NCI-H526 treated with DMSO at 0.1 percent for 48 hours (cell line): ENCODE measurements at places on chromosomes 3 and 15.
A peak's percentile ranks its signal among the peaks of the same experiment; 100 is the strongest.

DNA sequence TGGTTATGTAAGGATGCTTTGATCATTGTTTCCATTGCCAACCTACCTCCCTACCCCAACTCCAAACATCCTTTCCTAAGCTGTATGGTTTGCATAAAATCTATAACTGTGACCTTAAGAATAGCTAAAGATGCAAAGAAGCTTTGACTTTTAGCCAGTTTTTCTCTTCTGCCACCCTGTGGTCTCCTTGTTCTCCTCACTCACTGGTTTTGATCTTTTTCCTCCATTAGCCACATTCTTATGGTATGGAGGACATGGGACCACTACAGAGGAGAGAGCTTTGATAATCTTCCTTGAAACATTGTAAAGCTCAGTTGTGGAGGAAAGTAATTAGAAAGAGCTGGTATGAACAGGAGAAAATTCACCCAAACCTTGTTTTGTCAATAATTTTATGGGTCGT, 115.9 kb downstream of the NEK11 start:
- peak; percentile 60 for DNase-seq

- no peak for DNase-seq
Observed at GRCh38 chr3:161781381-161781780, 284.8 kb downstream of the OTOL1 start.

DNA sequence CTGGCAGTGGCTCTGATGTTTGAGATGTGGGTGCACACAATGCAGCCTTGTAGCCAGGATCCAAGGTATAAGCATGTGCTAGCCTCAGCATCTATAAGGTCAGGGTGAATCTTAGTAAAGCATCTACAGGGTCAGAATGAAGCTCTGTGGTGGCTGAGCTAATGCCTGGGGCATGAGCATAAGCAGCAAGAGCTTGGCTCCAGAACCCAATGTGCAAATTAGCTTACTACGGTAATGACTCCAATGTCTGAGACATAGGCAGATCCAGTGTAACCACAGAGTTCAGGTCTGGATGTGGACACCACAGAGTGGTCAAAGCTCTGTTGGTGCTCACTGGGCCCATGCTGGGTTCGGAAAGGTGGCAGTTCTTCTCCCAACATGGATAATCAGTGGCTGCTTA, 304.5 kb upstream of the NECTIN3 start:
- DNase-seq, result no peak

DNA sequence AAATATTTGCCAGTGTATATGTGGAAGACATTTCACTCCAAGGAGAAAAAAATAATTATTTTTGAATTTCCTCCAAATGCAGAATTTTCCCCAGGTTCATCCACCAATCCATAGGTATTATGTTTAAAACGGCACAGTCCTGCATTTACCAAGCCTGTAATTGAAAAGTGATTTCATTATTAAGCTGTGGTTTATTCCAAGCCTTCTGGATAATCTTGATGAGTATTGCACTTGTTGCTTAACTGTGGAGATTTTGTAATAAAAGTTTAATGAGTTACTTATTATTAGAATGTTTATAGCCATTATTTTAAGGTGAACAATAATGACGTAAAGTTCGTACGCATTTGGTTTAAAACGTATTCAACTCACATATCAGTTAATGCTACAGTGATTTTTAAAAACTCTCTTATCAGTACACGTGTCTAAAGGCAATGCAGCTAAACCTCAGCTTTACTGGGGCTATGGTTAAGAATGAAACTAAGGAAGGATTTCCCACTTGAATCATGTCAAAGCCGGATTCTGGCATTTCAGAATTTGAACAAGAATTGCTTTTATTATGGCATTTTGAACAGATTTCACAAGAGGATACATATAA, 283.9 kb downstream of the MECOM start:
- no peak for DNase-seq

DNA sequence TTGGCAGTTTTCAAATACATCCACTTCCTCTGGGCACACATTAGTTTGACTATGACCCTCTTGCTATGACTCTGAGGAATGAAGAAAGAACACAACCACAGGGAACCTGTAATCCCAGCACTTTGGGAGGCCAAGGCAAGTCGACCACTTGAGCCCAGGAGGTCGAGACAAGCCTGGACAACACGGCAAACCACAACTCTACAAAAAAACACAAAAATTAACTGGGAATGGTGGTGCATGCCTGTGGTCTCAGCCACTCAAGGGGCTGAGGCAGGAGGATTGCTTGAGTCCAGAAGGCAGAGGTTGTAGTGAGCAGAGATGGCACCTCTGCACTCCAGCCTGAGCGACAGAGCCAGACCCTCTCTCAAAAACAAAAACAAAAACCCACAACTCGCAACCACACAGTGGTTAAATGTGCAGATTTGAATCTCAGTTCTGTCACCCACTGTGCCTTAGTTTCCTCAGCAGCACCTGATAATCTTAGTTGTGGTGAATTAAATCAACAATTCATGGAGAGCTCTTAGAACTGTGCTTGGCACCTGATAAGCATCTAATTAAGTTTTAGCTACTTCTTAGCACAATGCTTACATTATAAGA, 65.7 kb downstream of the MYLK start:
- DNase-seq, result no peak

DNA sequence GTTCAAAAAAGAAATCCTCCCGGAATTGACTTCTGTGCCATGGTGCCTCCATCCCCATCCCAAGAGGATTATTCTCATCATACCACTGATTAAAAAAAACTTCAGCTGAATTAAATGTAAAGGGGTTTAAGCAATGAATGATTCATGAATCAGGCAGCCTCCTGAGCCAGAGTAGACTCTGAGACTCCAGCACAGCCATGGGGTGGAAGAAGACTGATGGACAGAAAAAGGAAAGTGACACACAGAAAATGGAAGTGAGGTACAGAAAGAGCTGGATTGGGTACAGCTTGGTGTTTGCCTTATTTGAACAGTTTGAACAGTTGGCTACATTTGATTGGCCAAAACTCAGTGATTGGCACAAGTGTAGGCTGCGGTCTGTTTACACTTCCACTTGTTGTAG, 224.8 kb upstream of the ATP10A start:
- no peak for DNase-seq

DNA sequence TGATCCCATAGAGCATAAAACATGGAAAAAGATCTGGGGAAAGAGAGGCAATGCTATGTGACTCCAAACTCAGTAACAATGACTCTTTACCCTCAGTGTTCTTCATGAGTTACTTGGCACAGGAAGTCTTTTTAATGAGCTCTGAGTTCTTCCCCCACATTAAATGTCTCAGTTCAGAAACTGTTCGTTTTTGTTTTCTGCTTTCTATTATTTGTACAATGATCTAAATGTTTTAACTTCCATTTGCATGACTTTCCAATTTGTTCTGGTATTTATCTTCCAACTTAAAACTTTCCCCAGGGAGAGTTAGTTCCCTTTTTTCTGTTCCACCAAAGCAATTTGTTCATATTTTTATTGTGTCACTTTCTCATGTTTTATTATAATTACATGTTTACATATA, 177.0 kb upstream of the ZBTB20 start:
- DNase-seq, result no peak

DNA sequence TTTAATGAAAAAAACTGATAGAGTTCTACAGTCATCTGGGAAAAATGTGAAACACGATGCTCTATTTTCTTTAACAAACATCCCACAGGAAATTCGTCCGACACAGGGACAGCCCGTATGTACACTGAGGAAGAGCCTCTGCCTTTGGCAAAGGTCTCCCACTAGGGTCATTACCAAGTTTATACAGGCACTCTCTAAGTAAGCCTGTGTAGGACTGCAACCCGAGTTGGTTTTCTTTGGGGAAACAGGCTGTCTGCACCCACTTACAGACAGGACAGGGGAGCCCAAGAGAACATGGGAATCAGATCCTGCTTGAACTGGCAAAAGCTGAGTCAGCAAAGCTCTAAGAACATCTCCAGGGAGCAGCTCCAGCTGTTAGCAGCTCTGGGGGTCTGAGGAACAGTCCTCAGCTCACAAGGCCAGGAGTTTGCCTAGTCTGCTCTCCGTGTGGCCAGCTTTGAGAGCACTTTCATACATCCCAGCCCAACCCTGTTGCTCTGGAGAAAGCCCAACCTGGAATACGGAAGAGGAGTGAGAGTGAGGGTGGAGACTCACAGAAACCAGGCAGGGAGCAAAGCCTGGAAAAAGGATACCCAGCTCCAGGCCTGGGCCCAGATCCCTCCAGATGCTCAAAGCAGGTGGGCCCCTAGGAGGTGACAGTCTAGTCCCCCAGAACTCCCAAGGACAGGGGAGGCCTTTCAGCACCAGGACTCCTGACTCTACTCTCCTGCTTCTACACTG, 1.9 kb downstream of the TBC1D2B start:
- peak; percentile 74 for DNase-seq

DNA sequence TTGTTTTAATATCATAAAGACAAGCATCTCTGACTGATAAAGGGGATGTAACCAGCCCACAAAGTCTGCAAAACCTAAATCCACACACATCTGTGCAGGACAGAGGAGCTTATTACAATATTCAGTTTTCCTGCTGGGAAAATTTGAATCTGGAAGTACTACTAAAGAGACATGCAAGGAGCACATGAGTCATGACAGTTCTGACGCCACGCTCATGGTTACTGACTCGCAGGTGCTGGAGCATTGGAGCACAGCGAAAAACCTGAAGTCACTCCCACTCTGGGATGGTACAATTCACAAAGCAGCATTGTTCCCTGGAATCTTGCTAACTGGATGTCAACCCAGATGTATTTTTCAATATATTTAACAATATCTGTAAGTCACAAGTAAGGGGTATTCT, 7.6 kb upstream of the ISL2 start:
- peak; percentile 39 for DNase-seq

- no peak for DNase-seq
Observed at GRCh38 chr3:126289096-126289495, 68.1 kb downstream of the KLF15 start.

DNA sequence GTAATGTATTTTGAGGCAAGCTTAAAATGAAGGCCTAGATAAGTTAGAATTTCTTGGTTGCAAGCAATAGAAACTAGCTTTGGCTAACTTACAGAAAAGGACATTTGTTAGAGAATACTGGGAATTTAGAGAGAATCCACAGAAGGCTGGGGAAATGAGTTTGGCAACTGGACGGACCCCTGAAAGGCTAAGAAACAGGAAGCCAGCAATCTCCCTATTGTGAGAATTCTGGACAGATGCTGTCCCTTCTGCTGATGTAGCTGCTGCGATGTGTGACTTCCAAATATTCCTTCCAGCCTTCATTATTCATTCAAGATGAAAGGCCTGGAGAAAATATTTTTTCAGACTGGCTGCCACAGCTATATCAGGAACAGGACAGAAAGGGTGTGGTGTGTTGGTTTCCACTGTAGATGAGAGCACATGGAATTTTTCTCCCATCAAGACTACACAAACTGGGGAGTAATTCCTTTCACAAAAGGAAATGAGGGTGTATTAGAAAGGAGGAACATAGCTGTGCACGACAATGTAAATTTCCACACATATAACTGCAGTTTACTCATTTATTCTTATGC, 213.5 kb downstream of the CPNE4 start:
- no peak for DNase-seq

- DNase-seq, result no peak
Observed at GRCh38 chr3:162629372-162629771, 1132.8 kb downstream of the OTOL1 start.

DNA sequence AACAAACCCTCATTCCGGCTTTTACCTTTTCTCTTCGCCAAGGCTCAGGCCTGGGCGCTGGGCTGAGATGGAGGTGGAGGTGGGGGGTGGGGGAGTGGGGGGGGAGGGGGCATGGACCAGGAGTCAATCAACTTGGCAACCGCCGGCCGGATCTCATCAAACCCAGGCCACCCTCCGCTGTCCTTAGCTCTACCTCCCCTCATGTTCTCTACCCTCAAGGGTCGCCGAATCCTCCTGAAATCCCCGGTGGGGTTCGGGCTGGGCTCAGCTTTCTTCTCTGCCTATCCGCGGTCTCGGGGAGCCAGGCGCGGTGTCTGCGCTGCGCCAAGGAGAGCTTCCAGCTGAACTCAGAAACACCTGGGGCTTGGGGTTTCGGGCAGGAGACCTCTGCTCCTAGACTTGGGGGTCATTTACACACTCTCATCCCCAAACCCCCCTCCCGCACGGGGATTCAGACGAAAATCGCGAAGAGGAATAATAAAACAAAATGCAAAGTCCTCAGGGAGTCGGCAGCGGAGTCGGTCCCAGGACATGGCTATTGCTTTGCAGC, 2.5 kb downstream of the ONECUT1 start:
- DNase-seq, result no peak

- DNase-seq, result no peak
Observed at GRCh38 chr3:5169807-5170206, 17.7 kb upstream of the EDEM1 start.

DNA sequence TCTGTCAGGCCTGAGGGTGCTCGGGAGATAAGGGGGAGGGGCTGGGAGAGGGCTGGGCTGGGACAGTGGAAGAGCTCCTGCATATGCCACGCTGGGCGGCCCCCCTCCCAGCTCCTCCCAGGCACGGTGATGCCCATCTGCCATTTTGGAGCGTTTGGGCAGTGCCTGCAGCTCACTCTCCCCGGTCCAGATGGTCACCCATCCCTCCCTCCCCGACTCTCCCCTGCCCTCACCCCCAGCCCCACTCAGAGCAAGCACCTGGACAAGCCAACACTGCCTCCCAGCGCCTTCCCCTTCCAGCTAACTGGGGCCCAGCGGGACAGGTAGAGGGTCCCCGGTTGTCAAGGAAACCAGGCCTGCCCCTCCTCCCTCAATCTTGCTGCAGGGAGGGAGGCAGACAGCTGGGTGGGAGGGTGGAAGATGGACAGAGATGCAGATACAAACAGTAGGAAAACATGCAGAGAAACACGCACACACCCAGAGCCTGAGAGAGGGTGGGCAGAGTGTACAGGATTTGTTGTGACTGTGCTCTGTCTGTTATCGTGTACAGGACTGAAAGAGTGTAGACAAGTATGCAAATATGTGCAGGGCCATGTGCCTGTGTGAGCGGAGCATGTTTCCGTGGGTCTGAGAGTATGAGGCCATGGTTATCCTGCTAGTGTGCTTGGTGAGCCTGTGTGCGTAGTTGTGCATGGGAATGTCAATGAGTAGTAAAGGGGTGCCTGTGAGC, 17.5 kb upstream of the CORO2B start:
- DNase-seq, result peak; percentile 70

- DNase-seq, result no peak
Observed at GRCh38 chr15:68510558-68510957, 68.2 kb upstream of the CORO2B start.
